ENCODE measurements at places on chromosomes 2 and 18.

DNA sequence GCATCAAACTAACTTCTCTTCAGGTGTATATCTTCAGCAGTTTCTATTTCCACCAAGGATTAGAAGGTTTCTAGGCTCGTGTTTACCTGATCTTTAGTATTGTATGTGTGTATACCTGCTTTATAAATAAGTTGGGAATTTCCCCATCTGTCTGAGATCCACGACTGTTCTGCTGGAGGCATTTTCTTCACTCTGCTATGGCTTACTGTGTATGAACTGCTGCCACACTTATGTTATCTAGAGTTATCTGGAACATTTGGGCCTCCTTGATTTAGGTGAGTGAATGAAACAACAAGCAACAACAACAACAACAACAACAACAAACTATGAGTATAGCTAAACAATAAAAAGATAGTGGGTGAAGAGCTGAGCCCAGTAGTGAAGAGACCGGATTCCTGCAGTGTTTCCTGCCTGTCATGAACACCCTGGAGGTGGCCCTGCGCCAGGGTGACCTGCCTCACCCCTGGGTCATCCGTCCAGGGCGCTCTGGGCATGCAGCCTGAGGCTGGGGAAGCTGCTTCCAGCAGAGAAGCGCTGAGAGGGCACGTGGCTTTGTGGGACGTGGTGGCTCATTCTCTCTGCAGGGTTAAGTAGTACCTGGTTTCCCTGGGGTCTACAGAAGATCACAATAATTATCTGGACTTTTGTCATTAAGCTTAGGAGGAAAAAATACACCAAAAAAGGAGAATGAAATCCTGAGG, 56.1 kb upstream of the GATA6 start:
- DNase-seq, result no peak

GRCh38 chr2:178553047-178553446, 72.8 kb downstream of the PLEKHA3 start:
- DNase-seq, result no peak

DNA sequence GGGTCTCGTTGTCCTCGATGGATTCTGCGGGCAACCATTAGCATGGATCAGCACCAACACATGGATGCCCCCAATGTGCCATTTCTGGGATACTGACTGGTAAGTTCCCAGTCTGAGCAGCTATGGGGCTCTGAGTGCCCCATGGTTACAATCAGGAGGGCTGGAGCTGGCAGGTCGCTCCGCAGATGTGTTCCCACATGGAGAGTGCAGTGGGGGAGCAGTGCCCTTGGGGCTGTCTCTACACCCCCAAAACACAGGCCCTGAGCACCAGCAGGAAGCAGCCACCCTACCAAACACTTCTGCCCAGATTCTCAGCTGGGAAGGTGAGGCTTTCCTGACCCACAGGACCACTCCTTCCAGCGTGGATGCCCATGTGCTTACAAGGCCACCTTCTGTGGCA, 8.0 kb downstream of the NGEF start:
- no peak for DNase-seq

GRCh38 chr18:34604591-34604990, 105.5 kb upstream of the DTNA start:
- DNase-seq, result no peak

- peak; percentile 38 for DNase-seq
Measured at GRCh38 chr18:995629-996028, 91.0 kb downstream of the ADCYAP1 start.

GRCh38 chr18:45991788-45992187, 24.7 kb upstream of the EPG5 start:
- no peak for DNase-seq

DNA sequence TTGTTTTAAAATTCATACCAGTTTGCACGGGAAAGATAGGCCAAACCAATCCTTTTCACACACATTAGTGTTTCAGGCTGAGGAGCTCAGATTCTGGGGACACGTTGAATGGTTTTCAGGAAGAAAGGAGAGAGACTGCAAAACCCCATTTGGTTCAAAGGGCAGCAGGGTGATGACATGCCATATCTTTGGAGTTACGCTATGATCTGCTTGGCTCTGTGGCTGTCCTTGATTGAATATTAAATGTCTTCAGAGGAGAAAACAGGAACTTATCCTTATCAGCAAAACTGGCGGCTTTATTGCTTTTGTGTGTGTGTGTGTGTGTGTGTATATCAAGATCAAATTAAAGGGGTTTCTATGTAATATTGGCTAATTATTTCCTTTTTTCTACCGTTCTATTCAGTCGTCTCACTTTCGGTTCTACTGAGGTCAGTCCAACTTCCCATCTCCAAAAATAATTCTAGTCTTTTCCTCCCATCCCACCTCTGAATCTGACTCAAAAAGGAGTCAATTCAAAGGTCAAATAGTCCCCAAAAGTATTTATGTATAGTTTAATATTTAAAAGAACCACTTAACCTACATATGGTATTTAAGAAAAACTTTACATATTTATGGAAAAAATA, 292.9 kb upstream of the CCDC68 start:
- no peak for DNase-seq

DNA sequence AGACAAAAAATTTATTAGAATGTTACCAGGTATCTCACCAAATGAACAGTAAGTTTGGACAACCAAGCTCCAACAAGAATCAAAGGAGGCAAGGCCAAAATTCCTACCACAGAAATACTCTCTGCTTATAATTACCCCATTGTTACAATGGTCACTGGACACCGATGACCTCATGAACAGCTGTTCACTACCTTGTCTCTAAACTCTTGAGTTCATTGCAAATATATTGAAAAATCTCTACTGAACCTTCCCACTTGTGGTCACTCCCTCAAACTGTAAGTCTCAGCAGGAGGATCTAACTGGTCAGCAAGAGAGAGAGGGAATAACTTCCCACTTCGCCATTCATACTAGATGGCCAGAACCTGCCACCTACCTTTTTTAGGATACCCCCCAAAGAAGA, 50.0 kb downstream of the ERBB4 start:
- DNase-seq, result peak; percentile 6

DNA sequence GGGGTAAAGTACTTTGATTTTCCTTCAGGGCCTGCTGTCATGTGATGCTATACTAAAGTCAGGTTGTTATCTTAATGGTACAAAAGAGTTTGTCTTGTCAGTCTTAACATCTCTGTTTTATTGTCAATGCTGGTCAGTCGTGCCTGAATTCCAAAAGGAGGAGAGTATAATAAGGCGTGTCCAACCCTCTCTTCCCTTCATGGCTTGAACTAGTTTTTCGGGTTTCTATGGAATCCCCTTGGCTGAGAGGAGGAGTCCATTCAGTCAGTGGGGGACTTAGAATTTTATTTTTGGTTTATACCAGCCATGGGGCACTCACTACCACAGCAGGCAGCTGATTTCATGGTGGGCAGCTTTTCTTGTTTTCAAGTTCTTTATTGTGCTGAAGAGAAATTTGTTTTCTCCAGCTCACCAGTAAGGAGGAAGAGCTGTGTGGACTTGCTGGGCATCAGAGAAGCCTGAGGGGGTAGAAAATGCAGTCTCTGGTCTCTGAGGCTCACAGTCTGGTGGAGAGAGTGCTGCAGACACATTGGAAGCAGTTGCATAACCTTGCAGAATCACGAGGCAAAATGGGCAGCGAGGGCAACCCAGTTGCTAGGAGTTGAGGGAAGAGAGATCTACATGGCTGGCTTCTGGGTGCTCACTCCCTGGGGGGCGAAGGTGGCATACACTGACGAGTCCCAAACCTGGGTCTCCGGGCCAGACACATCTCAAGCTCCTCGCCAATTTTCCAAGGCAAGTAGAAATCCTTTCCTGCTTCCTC, 193.1 kb downstream of the ZBTB7C start:
- DNase-seq, result peak; percentile 81

GRCh38 chr2:127591221-127591923, 54.6 kb upstream of the GPR17 start:
- peak; percentile 82 for DNase-seq

DNA sequence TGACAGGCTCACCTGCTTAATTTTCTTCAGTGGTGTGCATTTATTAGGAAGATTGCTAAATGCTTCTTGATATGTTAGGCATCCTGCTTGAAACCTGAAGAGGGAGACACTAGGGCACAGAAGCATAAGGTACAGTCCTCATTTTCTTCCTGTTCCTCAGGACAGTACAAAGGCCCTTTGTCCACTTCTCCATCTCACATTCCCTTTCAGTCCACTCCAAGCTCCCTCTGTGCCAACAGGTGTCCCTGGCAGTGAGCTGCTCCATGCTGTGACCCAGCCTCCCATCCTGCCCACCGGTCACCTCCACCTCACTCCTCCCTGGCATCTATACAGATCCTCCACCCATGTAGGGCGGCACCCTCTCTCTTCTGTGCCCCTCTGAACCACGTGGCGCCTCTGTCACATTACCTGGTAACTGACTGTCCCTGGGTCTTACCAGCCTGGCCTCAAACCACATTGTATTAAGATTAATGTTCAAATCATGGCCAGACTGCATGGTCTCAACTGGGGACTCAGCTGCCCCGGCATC, 162.8 kb downstream of the VAPA start:
- peak; percentile 28 for DNase-seq

DNA sequence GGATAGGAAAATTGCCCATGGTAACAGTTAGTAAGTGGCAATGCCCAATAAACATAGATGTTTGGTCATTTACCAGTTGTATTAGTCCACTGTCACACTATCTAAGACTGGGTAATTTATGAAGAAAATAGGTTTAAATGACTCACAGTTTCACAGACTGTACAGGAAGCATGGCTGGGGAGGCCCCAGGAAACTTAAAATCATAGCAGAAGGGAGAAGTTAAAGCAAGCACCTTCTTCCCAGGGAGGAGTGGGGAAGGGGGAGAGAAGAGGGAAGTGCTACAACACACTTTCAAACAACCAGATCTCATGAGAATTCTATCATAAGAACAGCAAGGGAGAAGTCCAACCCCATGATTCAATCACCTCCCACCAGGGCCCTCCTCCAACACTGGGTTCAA, 23.4 kb downstream of the NR4A2 start:
- no peak for DNase-seq

GRCh38 chr2:1653956-1654695, 90.2 kb downstream of the PXDN start:
- no peak for DNase-seq

- no peak for DNase-seq
Measured at GRCh38 chr2:133061874-133062593, 392.0 kb upstream of the LYPD1 start.

DNA sequence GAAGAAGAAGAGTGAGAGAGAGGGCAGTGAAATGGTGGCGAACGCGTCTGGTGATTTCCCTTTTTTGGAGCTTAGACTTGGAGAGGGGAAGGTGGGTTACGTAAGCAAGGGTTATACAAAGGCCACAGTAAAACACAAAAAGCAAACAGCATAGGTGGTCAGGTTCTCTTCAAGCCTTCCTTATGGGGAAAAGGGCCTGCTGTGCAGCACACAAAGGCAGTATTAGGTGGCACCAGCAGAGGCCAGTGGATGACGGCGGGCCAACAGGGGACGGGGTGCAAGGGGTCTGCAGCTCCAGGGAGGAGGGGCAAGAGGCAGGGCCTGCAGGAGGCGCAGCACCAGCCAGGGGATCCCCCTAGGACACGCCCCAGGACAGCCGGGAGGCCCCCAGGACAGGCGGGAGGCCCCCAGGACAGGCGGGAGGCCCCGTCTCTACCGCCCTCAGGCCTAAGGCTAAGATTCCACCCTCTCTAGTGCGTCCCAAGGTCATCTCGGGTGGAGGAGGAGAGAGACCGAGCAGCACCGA, 32.6 kb upstream of the NPC1 start:
- no peak for DNase-seq

- peak; percentile 54 for DNase-seq
Measured at GRCh38 chr2:46540496-46541331, 61.3 kb downstream of the TMEM247 start.

GRCh38 chr2:96848264-96848663, 4.4 kb upstream of the ANKRD23 start:
- DNase-seq, result no peak

- no peak for DNase-seq
Measured at GRCh38 chr18:76382275-76382674, 112.8 kb downstream of the ZNF516 start.

GRCh38 chr18:25621144-25621543, 269.2 kb upstream of the ZNF521 start:
- DNase-seq, result no peak

- DNase-seq, result no peak
Measured at GRCh38 chr2:182521453-182522404, 94.9 kb upstream of the PDE1A start.

DNA sequence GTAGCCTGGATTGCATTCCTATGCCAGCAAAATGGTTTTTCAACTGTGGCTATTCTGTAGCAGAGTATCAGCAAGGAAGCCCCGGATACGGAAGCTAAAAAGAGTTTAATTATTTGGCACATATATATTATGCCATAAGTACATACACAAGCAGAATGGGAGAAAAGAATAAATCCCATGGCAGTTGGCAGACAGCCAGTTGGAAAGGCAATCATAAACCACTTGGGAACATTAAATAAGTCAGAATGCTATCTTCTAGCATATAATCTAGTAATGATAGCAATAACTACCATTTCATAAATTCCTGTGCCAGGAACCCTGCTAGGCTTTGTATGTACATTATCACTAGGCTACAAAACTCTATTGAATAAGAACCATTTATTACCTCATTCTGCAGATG, 26.0 kb downstream of the GALNT5 start:
- no peak for DNase-seq

- DNase-seq, result peak; percentile 78
Measured at GRCh38 chr18:3498698-3499471, 48.9 kb downstream of the TGIF1 start.

- no peak for DNase-seq
Measured at GRCh38 chr2:106175086-106175850, 18.8 kb downstream of the UXS1 start.

GRCh38 chr18:46167971-46168370, 63.8 kb downstream of the HAUS1 start:
- no peak for DNase-seq

DNA sequence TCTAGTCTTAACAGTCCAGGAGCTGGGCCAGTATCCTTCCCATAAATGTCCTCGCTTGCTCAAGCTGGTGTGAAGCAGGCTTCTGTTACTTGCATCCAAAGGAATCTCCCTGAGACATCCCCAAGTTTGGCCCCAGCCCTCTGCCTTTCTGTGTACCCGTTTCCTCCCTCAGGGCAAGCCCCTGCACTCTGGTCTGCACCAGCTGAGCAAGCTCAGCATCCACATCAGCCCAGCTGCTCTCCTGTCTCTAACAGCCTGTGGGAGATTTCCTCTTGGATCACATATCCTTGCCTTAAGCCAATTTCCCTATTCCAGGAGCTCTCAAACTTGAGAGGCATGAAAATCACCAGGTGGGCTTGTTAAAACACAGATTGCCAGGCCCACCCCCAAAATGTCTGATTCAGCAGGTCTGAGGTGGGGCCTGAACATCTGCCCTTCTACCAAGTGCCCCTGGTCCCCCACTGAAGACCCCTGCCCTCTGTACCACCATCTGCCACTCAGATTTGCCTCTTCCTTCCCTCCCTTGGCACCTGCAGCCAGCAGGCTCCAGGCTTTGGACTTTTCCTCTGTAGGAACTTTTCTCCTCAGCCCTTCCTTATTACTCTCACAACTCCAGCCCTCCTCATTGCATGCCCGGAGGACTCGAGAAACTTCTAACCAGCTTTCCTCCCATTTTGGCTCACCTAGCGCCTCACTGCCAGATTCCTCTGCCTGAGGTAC, 32.1 kb downstream of the REEP1 start:
- DNase-seq, result no peak

- no peak for DNase-seq
Measured at GRCh38 chr18:8045884-8046281, 478.8 kb downstream of the PTPRM start.

- peak; percentile 79 for DNase-seq
Measured at GRCh38 chr2:218292048-218293014, at the start of gene TMBIM1. TMBIM1 (minus strand) TSS chr2:218292503; CDS start chr2:218282141, 10,362 bp downstream.
